ENCODE measurements at places on chromosomes 2 and 18. TPM values are rescaled to one million over a fixed set of nuclear protein-coding genes. Genes with fewer than 3 reads are reported as not detected.

DNA sequence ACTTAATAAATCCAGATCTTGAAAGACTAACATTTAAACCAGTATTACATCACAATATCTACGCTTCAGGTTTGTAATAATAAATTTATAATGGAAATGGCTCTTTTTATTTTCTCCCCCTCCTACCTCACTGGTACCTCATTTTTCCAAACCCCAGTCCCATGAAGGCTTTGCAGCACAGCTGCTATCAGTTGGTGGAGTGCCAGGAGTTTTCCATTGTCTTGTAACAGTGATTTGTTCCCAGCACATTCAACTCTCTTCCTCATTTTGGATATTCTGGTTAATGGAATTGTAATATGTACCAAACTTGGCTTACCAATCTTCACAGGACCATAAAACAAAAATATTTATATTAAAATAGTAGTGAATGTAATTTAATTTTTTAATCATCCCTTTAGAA, 91.2 kb downstream of the VRK2 start:
- no peak for DNase-seq
- no peak overlapping the region for H3K4me3 ChIP-seq
- peaks cover 6% of the 10 kb centered on the region for H3K36me3 ChIP-seq

Gene ABCG8
- total RNA-seq: not detected

- no peak overlapping the region for H3K27ac ChIP-seq
- peaks cover 2% of the 10 kb centered on the region for H3K4me1 ChIP-seq
- H3K27me3 ChIP-seq: no peaks in the 10 kb centered on the region
Measured at GRCh38 chr2:42086500-42086953, 38.7 kb downstream of the PKDCC start.

Gene IL1R1
- total RNA-seq: 0.46 TPM

DNA sequence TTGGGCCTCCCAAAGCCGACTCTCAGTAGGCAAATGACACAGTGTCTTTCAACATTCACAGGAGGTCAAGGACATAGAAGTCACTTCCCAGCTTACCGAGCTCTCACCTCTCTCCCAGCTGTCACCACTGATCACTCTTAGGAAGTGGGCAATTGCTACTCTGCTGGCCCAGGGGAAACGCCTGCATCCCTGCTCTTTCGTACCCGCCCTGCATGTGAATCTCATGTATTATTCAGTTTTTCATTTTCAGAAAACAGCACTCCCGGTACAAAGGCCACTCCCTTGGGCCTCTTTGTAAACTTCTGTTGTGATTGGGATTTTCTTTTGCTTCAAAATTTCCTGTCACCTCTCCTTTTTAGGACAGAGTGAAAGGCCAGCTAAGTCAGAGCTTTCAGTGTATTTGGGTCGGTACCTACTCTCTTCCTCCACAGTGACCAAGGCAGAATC, 15.4 kb downstream of the MRPL44 start:
- H3K36me3 ChIP-seq: 0 out of 2 replicates have a peak, but pooled peaks cover 3% of the 10 kb centered on the region
- DNase-seq: no peak
- H3K27me3 ChIP-seq: no peaks in the 10 kb centered on the region
- no peak overlapping the region for H3K4me3 ChIP-seq
- no peaks in the 10 kb centered on the region for H3K4me1 ChIP-seq
- H3K27ac ChIP-seq: no peak overlapping the region

Gene SERPINB8
- 2.9 TPM for total RNA-seq

Gene CXCR4
- 0.79 TPM for total RNA-seq

- H3K4me3 ChIP-seq: no peak overlapping the region
- no peaks in the 10 kb centered on the region for H3K27me3 ChIP-seq
- no peak overlapping the region for H3K27ac ChIP-seq
- no peaks in the 10 kb centered on the region for H3K36me3 ChIP-seq
- no peak for DNase-seq
Measured at GRCh38 chr2:84380875-84381274, 78.2 kb downstream of the SUCLG1 start.

Gene RASGRP3
- not detected for total RNA-seq

Gene KLHL41
- total RNA-seq: not detected

Gene GRB14
- total RNA-seq: 7.6 TPM

Gene FHOD3
- total RNA-seq: 7.0 TPM

- no peak for DNase-seq
- peaks cover 16% of the 10 kb centered on the region for H3K36me3 ChIP-seq
- no peaks in the 10 kb centered on the region for H3K27me3 ChIP-seq
- no peaks in the 10 kb centered on the region for H3K4me1 ChIP-seq
Measured at GRCh38 chr2:15472133-15472532, 89.0 kb downstream of the NBAS start.

Gene FSIP2
- 1.8 TPM for total RNA-seq

Gene SLC5A7
- not detected for total RNA-seq

GRCh38 chr2:70658476-70658875, 104.8 kb upstream of the TGFA start:
- 0 out of 2 replicates have a peak, but pooled peaks cover 3% of the 10 kb centered on the region for H3K4me1 ChIP-seq
- peaks cover 14% of the 10 kb centered on the region for H3K36me3 ChIP-seq
- DNase-seq: peak; percentile 10
- no peak overlapping the region for H3K27ac ChIP-seq
- no peak overlapping the region for H3K4me3 ChIP-seq

DNA sequence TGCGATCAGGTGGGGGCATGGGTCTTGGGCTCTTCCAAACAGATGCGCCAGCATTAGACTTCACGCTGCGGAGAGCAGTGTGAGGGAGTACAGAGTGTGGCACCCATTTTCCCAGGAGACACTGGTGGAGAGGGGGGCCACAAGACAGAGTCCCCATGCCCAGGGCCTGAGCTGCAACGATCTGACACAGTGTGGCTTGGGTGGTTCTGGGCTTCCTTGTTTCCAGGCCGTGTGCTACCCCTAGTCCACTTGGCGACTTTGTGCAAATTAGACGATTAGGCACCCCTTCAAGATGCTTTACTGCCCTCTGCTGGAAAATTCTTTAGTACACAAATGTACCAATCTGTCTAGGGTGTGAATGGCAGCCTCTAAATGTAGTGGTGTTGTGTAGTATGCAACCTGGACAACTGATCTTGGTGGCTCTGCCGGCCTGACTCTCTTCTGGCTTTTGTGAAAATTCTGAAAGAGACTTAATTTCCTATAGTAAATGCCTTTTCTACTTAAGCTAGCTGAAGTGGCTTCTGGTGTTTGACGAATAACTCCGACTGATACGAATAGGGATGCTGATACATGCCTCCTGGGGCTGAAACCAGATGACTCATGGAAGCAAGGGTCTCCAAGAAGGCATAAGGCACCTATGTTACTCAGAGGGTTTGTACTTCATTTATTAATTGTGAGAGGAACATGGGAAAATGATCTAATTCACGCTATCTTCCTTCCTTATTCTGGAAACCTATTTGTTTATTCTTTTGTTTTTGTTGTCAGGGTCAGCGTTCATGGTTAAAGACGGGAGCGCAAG, 92.3 kb upstream of the SMAD2 start:
- no peaks in the 10 kb centered on the region for H3K27me3 ChIP-seq
- 0 out of 3 replicates have a peak overlapping the region, but pooled peaks have one; percentile 48 for H3K4me3 ChIP-seq
- no peak for DNase-seq
- no peaks in the 10 kb centered on the region for H3K36me3 ChIP-seq

Gene SETBP1
- total RNA-seq: 4.8 TPM

DNA sequence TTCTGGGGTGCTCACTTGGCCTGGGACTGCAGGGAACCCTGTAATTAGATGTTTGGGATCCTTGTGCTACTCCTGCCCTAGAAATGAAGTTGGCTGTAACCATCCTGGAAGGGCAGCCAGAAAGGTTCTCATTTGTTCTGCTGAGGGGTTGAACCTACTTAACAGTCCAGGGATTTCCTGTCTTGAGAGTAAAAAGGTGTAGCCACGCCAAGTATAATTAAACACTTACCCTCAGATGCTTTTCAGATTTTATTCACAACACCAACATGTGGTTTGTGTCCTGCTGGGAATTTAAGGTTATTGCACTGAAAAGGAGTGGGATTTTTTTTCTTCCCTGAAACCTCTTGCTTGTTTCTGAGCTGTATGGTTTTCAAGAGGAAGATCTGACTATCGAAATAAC, 222.4 kb upstream of the APCDD1 start:
- peaks cover 11% of the 10 kb centered on the region for H3K36me3 ChIP-seq

- DNase-seq: no peak
- no peaks in the 10 kb centered on the region for H3K36me3 ChIP-seq
- H3K4me1 ChIP-seq: peaks cover 10% of the 10 kb centered on the region
Measured at GRCh38 chr2:46334389-46335271, 37.4 kb downstream of the EPAS1 start.

- H3K36me3 ChIP-seq: no peaks in the 10 kb centered on the region
- DNase-seq: peak; percentile 57
- H3K4me3 ChIP-seq: no peak overlapping the region
- no peak overlapping the region for H3K27ac ChIP-seq
- no peaks in the 10 kb centered on the region for H3K27me3 ChIP-seq
- H3K4me1 ChIP-seq: peaks cover 2% of the 10 kb centered on the region
Measured at GRCh38 chr18:70221156-70221914, 15.8 kb upstream of the RTTN start.

- no peak overlapping the region for H3K27ac ChIP-seq
- H3K4me1 ChIP-seq: no peaks in the 10 kb centered on the region
- no peaks in the 10 kb centered on the region for H3K27me3 ChIP-seq
- H3K4me3 ChIP-seq: no peak overlapping the region
- DNase-seq: peak; percentile 86
- no peaks in the 10 kb centered on the region for H3K36me3 ChIP-seq
Measured at GRCh38 chr18:48896875-48897511, 53.8 kb downstream of the SMAD7 start.

- no peak overlapping the region for H3K27ac ChIP-seq
- no peak for DNase-seq
- H3K4me3 ChIP-seq: no peak overlapping the region
- no peaks in the 10 kb centered on the region for H3K27me3 ChIP-seq
Measured at GRCh38 chr18:56489893-56490292, 148.5 kb downstream of the TXNL1 start.

DNA sequence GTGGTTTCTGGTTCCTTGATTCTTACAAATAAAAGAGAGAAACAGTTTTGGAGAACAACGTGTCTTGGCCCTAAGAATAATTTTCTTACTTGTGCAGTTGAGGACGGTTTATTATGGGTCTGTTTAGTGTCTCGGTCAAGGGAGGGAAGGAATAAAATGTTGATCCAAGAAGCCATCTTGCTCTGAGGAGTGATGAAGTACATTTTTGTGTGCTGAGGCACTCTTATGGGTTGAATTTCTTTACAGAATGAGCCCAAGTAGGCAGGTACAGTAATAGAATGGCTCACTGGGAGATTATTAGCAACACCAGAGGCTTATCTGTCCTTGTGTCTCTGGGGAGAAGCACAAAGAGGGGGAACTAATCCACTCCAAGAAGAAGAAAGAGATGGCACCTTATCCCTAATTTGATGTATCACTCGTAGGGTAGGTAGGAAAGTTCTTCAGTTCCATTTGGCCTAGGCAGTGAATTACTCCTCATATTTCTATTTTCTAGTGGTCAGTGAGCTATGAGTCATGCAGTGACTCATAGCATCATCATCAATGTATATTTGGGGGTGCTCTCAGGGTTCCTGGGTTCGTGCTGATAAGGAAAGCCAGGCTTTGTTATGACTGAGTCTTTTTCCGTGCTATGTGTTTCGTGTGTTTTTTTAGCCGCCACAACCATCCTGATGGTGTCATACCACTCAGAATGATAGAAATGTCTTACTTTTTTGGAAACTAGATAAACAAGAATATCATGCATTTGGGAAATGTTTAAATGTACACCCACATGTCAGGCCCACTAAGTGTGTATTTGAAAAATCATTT, 250.1 kb upstream of the CTAGE1 start:
- H3K4me1 ChIP-seq: no peaks in the 10 kb centered on the region
- H3K36me3 ChIP-seq: peaks cover 13% of the 10 kb centered on the region
- H3K4me3 ChIP-seq: no peak overlapping the region
- no peak overlapping the region for H3K27ac ChIP-seq

DNA sequence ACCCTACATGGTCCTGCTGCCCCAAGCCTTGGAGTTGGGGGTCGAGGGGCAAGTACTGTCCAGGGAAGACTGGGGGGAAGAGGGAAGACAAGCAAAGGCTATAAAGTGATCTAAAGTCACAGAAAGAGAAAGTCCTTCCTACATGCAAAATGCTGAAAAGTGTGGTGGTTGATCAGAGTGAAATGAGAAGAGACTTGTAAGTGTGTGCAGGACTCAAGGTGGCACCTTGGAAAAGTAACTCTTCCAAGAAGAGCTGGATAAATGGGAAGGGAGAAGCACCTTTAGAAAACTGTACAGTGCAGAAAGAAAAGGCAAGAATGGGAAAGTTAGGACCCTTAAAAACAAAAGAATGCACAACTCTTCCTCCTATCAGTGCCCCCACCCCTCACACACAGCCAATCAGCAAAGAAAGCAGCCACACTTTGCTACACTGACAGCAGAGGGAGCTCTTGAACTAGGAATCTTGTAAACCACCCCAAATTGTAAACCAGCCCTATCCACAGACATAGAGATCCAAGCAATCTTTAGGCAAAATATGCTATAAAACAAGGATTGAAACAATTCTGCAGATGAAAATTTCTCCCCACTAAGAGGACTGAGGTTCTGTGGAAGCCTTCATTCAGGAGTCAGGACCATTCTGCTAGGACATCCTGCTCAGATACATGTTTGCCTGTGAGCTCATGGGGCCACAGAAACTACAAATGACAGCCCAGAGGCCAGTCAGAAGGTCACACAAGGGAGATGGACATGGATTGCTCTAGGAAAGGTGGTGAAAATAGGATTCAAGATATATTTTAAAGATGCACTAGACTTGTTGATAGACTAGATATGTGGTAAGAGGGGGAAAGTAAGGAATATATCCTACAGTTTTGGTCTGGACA, 146.4 kb downstream of the FTCDNL1 start:
- H3K36me3 ChIP-seq: peaks cover 4% of the 10 kb centered on the region
- H3K4me3 ChIP-seq: no peak overlapping the region
- no peaks in the 10 kb centered on the region for H3K4me1 ChIP-seq
- DNase-seq: peak; percentile 45

DNA sequence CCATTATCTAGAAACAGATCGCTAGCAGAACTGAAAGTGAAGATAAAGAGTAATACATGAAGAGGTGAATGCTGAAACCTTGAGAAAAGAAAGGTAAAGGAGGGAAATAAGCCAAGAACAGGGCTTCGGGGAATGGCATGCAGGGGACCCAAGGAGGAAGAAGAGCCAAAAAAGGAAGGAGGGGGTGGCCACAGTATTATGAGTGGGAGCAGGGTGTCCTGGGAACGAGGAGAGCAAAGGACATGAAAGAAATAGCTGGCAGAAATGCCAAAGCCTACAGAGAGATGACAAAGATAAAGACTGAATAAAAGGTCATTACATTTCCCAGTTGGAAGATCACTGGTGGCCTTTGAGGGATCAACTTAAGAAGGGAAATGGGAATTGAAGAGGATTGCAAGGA, 82.9 kb downstream of the ACTR3 start:
- H3K4me1 ChIP-seq: no peaks in the 10 kb centered on the region
- no peaks in the 10 kb centered on the region for H3K27me3 ChIP-seq
- H3K27ac ChIP-seq: no peak overlapping the region
- H3K4me3 ChIP-seq: no peak overlapping the region
- DNase-seq: no peak

Gene TSGA10
- total RNA-seq: 6.3 TPM

GRCh38 chr2:172556284-172557033, 569 bp downstream of the PDK1 start:
- no peaks in the 10 kb centered on the region for H3K27me3 ChIP-seq
- peaks cover 8% of the 10 kb centered on the region for H3K4me1 ChIP-seq
- peak; percentile 88 for DNase-seq
- H3K4me3 ChIP-seq: peak overlapping the region; percentile 94
- no peak overlapping the region for H3K27ac ChIP-seq
- peaks cover 12% of the 10 kb centered on the region for H3K36me3 ChIP-seq

Gene ZNF236
- total RNA-seq: 17.7 TPM

GRCh38 chr2:168801961-168802858, at the start of gene NOSTRIN:
NOSTRIN (plus strand) TSS chr2:168802637; CDS start chr2:168802647, 10 bp downstream.
- H3K27ac ChIP-seq: no peak within 1 kb of the TSS
- H3K4me1 ChIP-seq: peaks cover 25% of the 10 kb centered on the region
- no peaks in the 10 kb centered on the region for H3K27me3 ChIP-seq
- DNase-seq: no peak

- no peak for DNase-seq
- no peaks in the 10 kb centered on the region for H3K36me3 ChIP-seq
- no peaks in the 10 kb centered on the region for H3K27me3 ChIP-seq
Measured at GRCh38 chr18:10669441-10670100, 143.7 kb downstream of the NAPG start.
